Effector CD8-positive, alpha-beta T cell (primary cell): ENCODE measurements at places on chromosomes 12 and 14.

GRCh38 chr12:113676547-113676946 is 204.9 kb upstream of the LHX5 start:
- no peak for DNase-seq

DNA sequence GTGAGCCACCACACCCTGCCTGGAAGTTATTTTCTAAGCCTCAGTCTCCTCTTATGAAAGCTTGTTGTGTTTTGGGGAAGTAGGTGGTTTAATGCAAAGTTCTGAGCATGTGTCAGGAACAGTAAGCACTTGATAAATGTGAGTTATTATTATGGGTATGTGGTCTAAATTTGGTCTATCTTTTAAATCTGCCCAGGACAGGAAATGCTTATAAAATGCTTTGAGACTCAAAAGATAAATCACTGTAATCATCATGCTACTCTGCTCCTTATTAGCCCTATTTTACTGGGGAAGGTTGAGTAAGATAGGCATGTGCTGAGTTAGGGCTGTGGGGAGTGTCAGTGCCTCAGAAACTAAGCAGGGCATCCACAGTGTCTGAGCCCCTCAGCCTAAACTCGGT is 13.1 kb upstream of the SRSF5 start:
- DNase-seq, result no peak

GRCh38 chr12:88471331-88472045 is 108.8 kb downstream of the KITLG start:
- no peak for DNase-seq

- DNase-seq, result no peak
Observed at GRCh38 chr12:115857160-115857920, 420.2 kb downstream of the MED13L start.

DNA sequence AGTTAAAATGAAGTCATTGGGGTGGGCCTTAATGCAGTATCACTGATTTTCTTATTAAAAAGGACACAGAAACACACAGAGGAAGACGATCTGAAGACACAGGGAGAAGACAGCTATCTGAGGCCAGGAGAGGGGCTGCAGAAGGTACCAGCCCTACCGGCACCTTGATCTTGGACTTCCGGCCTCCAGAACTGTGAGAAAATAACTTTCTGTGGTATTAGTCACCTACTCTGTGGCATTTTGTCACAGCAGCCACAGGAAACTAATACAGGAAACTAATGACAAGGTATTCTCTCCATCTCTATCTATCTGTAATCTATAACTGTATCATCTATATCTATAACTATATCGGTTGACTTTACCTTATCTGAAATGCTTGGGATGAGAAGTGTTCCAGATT is 1149.5 kb downstream of the BCL11B start:
- no peak for DNase-seq

DNA sequence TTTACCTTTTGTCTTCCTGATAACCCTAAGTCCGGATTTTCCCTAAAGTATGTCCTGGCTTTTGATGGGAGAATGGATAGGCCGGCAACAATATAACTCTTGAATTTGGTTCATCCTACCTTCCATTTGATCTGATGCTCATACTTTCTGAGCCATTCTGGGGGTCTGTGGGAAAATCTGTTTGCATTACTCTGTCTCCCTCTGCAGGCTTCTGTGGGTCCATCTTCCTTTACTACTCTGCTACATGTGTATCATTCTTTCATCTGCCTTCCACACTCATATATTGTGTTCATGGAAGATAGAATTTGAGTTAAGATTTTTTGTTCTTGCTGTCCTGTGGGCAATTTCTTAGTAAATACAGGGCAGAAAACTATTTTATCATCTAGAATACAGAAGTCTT is 101.5 kb downstream of the NAV3 start:
- DNase-seq, result no peak

DNA sequence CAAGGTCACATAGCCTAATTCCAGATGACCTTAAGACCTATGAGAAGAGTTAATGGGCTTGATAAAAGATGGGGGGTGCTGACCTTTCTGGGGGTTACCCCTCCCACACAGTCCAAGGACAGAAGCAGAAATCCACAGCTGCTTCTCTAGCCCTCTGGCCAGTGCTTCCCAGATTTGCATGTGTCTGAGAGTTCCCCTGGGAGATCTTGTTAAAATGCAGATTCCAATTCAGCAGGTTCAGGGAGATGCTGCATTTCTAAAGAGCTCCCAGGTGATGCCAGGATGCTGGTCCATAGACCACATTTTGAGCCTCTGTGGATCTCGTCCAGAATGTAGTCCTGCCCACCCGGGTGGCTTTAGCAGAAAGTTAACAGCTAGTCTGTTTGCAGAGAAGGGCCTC is 82.1 kb downstream of the WSCD2 start:
- DNase-seq, result no peak

GRCh38 chr12:127046467-127046866 is 1220.5 kb upstream of the TMEM132C start:
- DNase-seq, result no peak

DNA sequence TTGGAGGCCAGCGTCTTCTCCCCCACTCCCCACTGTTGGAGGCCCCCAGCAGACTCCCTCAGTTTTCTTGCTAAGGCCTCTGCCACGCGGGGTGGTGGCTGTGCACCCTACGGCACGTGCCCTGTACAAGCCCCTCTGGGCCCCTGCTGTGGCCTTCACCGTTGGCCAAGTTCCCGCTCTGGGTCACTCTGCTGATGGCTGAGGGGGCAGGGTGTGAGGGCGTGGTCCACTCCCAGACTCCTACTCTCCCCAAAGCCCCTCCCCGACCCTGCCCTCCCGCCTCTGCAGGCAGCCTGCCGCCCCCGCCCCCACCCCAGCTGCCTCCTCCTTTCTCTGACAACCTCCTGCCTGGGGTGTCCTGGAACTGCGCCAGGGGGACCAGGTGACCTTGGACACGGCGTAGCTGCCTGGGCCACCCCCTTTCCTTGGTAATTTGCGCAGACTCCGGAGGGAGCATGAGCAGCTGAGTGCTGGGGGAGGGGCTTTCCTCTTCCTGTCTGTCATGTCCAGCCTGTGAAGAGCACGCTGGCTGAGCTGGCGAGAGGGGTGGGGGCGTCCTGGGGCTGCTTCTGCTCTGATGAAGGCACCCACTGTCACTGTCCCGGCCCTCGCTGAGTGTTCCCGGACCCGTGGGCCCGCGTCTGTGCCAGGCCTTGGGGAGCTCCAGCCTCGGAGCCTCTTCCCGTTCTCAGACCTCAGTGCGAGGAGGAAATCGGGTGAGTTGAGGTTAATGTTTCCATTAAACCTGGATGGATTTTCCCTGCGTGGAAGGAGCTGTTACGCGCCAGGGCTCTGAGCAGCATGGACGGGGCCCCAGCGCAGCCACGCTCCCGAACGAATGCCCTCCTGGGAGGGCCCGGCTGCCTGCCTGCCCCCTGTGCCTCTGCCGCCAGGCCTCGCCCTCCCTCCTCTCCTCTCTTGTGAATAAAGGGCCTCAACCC is 85.0 kb downstream of the KIF26A start:
- DNase-seq, result no peak

- DNase-seq, result no peak
Observed at GRCh38 chr14:36996857-36997590, 175.4 kb downstream of the SLC25A21 start.

DNA sequence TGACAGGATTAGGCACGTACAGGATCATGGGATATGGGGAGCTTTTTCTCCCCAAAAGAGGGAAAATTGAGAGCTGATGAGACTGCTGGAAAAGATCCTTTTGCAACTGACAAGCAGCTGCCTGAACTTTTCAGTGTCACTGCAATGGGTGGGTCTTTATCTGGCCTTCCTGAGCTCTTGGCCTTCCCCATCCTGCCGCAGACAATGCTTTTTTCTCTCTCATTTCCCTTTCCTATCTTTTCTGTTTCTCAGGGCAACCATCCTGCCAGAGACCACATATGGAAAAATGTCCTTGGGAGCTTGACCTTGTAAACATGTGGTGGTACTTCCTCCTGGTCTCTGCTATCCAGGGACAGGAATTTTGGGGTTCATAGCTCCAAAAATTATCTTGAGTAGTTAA is 75.8 kb downstream of the CALM1 start:
- no peak for DNase-seq

DNA sequence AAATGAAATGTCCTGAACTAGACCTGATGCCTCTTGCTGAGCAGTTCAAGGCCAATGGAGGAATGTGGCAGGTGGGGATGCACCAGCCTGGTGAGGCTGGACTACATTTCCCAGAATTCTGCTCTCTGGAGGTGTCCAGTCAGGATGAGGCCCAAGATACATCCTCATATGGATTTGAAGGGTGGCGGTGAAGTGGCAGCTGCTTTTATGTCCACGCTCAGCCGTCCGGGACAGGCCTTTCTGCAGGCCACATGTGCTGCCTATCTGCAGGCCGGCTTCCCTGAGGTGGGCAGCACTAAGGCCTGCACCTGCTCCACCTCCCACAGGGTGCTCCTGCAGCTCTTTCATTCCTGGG is 230.2 kb downstream of the BCL11B start:
- no peak for DNase-seq

- no peak for DNase-seq
Observed at GRCh38 chr12:24232531-24232930, 283.1 kb upstream of the SOX5 start.

DNA sequence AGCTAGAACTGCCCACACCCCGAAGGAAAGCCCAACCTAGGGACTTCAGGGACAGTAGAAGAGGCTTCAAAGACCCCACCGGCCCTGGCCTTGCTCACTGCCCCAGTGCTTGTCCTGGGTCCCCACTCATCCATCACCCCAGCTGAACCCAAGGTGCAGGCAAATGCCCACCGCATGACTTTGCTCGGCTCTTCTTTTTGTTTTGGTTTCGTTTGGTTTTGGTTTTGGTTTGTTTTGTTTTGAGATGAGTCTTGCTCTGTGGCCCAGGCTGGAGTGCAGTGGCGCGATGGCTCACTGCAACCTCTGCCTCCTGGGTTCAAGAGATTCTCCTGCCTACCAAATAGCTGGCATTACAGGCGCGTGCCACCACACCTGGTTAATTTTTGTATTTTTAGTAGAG is 9.0 kb downstream of the CCDC85C start:
- DNase-seq, result no peak

DNA sequence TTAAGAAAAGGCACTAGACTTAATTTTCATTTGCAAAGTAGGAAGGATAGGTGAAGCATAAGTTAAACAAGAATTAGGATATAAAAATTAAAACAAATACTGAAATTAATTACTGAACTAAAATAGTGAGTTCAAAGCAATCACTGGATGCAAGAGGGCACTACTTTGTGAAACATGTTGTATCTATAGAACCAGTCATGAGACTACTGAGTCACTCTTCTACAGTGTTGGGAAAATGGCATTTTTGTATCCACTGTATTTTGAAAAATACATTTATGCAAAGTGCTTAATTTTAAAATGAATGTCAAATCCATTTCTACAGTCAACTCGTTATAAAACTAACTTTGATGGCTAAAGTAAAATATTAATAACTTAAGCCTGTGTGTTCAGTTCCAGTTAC is 47.9 kb downstream of the SEL1L start:
- no peak for DNase-seq

DNA sequence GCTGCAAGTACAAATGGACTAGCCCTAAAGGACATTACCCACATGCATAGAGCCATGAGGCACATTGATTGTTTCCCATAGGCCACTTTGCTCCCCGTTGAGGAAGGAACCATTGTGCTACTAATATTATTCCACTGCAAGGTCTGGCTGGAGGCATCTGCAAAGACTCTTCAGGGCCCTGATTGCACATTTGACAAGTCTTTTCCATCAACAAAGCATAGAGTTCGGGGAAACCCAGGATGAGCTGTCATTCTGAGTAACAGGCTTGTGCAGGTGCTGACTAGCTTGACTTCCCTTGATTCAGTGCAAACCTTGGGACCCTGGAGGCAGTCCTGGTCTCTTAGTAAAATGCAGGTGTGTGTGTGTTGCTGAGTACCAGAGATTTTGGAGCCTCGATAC is 73.8 kb downstream of the SUSD6 start:
- no peak for DNase-seq

GRCh38 chr12:100858656-100859055 is 64.1 kb downstream of the ANO4 start:
- DNase-seq, result no peak

GRCh38 chr12:30756074-30756473 is 1.3 kb upstream of the CAPRIN2 start:
- no peak for DNase-seq

- no peak for DNase-seq
Observed at GRCh38 chr12:103698752-103699560, 111.9 kb downstream of the STAB2 start.

DNA sequence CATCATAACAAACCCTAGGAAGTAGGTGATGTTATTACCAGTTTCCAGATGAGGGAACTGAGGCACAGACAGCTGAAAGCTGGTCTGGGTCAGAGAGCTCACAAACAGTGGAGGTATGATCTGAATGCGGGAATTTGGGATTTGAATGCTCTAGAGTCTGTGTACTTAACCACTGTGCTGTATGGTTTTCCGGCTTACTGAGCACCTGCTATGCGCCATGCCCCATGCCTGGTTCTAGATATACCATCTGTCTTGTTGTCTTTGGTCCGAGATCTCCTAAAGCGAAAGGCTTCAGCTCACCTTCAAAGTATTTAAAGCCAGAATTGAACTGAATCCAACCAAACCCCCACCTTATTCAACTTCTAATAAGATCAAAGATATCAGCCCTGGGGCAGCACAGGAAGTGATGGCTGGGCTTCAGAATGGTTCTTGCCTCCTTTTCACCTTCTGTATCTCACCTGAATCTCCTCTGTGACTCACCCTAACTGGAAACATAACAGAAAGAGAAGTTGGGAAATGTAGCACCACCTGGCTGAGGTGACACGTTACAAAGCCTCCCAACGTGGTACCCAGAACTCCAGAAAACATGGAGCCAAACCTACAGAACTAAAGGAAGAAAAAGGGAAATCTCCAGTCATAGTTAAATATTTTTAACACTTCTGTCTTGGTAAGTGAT is 54.3 kb downstream of the PRMT8 start:
- DNase-seq, result no peak

GRCh38 chr12:57834086-57834876 is 12.2 kb downstream of the CTDSP2 start:
- DNase-seq, result no peak

GRCh38 chr12:52010152-52010622 is 3.4 kb downstream of the TAMALIN start:
- DNase-seq, result no peak

DNA sequence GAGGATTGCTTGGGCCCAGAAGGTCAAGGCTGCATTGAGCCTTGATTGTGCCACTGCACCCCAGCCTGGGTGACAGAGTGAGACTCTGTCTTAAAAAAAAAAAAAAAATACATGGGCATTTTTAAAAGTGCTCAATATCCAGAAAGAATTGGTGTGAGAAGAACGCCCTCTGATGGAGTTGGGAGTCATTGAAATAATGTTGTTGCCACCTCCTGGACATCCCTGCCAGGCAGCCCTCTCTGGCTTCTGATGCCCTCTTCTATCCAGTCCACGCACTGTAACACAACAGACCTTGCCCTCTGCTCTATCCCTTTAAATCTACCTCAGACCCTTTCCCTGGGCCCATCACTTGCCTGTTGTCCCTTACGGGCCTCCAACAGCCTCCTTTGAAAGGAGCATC is 4.9 kb downstream of the PTGDR start:
- DNase-seq, result no peak
